Right atrium auricular region (tissue), 2 donors: ENCODE measurements at places on chromosomes 7 and 10.
A peak's percentile ranks its signal among the peaks of the same experiment; 100 is the strongest.

DNA sequence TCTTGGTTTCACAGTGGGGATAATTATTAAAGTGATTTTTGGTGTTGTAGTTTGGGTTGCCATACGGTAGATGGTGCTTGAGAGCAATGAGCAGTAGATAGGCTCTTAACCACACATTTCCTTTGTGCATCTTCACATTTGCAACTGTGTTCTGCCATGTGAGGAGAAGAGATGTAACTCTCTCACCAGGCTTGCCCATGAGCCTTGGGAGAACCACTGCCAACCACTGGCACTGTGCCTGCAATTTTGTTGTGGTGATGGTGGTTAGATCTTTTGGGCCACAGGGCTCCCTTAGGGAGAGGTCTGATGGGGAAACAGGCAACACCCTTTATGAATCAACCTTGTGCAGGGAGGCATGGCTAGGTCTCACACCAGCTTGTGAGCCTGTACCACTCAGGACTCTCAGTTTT lies 204.3 kb downstream of the CCDC7 start:
- no peak for DNase-seq

DNA sequence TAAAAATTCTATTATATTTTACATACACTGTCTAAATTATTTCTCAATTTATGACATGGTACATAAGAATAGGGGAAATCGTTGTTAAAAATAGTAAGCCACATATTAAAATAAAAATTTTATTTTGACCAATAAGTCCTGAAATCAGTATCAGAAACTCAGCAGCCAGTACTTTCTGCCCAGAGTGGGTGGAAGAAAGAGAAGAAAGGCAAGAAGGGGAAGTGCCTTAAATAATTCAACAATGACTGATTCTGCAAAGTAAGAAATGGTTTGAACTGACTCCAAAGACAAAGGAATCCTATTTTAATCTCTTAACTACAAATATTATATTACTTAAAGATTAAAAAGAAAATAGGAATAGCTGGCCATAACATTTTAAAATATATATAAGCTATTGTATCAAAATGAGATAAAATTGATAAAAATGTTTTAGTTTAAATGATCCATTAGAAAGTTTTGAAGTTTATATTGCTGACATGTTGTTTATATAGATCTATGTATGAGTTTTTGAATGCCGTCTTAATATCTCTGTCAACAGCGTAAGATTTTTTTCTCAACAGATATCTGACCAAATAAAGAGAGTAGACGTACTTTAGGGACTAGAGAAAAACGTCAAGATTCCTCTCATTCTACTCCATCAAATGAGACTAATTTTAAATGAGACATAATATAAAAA lies 30.2 kb upstream of the NRCAM start:
- no peak for DNase-seq

DNA sequence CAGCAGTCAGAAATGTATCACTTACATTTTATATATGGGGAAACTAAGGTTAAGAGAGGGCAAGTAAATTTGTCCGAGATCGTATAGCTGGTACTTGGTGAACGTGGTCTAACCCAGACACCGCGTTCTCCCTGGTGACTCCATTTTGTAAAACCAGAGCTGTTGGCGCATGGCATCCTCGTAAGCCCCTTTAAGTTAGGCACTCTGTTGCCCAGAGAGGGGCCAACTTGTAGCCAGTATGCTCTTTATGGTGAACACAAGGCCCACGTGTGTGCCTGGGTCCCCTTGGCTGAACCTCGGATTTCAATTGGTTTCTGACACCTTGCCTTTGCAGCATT lies 39.7 kb upstream of the ZNF518A start:
- no peak for DNase-seq

DNA sequence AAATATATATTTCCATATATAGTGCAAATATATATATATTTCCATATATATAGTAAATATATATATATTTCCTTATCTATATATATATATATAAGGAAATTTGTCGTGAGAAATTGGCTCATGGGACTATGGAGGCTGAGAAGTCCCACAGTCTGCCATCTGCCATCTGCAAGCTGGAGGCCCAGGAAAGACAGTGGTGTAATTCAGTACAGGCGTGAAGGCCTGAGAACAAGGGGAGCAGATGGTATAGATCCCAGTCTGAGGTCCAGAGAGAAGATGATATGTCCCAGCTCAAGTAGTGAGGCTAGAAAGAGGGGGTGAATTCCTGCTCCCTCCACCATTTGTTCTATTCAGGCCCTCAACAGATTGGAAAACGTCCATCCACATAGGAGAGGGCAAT lies 78.9 kb downstream of the MTPN start:
- no peak for DNase-seq

GRCh38 chr7:51160990-51161615 lies 155.5 kb downstream of the COBL start:
- DNase-seq: peak; percentile 79

DNA sequence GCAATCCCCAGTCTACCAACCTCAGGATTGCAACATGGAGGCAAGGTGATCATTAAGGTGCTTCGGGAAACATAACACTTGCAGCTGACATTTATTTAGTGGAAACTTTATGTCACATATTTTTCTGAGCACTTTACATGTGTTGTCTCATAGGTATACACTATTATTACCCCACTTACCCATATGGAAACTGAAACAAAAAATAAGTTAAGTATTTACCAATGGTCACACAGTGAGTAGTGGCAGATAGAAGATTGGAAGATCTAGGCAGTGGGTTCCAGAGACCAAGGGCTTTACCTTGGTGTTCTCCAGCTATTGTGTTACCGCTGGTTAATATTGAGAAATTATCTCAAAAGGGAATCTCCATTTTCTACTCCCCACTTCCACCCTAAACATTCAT lies 1279.1 kb upstream of the SORCS1 start:
- DNase-seq: no peak

GRCh38 chr10:123783296-123783695 lies 108.3 kb downstream of the CPXM2 start:
- DNase-seq: peak; percentile 36

GRCh38 chr10:119252051-119252465 lies 44.7 kb downstream of the GRK5 start:
- no peak for DNase-seq

GRCh38 chr10:22252801-22253579 lies 35.2 kb upstream of the EBLN1 start:
- DNase-seq: no peak

- no peak for DNase-seq
Measured at GRCh38 chr10:79129361-79129997, 60.7 kb downstream of the ZMIZ1 start.

DNA sequence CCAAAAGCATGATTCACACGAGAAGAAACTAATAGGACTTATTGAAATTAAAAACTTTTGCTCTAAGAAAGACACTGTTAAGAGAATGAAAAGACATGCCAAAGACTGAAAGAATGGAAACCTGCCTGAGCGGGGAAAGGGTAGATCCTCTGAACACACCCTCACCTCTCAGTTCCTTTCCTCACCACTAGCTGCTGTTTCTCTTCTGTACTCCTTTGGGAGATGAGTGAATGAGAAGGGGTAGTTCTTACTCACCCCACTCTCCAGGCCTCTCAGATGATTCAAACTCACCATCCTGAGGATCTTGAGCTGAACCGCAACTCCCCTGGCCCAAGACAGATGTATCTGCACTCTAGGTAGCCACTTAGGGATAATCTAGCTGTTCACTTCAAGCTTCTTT lies 41.9 kb downstream of the IQUB start:
- DNase-seq: no peak

DNA sequence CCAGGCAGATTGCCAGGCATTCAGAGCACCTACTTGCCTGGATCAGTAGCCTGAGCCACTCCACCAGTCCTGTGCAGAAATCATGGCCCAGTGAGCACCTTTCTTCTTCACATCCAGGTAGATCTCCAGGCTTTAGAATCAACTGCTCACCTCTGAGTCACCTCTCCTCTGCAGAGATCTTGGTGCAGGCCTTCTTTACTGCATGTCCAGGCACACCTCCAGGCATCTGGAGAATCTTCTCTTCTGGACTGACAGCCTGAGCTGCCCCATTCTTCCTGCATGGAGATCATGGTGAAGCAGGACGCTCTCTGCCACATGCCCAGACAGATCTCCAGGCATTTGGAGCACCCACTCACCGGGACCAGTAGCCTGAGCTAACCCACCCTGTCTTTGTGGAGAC lies 894.5 kb upstream of the MBL2 start:
- DNase-seq: no peak

DNA sequence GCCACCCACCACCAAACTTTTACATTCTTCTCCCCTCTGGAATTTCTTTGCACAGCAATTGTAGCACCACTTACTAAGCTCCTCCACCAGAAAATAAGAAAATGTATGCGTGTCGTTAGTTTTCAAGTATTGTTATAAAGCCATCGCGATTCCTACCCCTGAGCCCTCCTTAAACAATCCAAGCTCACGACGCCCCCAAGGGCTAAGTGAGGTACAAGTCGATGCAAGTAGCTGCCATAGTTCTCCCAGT lies 1.3 kb downstream of the FRAT2 start:
- DNase-seq: no peak

DNA sequence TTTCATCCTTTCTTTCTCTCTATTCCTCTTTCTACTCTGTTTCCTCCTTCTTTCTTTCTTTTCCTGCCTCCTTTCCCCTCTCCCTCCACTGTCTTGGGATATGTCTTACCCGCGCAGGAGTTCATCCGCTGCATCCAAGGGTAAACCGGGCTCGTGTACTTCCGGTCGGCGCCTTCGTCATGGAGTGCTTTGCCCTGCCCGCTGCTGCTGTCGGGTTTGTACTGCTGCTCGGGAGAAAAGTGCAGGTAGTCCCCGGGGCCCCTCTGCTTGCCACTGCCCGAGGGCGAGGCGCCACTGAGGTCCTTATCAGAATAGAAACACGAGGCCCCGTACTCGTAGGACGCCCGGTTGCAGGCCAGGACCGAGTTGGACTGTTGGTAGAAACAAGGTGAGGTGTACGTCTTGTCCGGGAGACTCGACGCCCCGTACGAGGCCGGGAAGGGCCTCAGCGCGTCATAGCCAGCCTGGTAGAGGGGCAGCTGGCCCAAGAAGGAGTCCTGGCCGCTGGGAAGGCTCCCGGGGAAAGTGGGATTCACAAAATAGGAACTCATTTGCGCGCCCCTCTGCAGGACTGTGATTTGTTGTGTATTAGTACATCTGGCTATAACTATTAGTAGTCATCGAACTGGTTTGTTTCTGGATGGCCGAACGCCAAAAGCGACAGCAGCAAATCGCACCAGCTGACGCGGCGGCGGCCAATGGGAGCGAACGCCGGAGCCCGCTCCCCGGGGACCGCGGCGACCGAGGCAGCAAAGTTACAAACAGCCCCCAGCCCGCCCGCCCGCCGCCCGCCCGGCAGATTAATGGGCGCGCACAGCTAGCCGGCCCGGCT lies at the start of gene HOXA6:
TSS of gene HOXA6 (minus strand) at position 576 of the 832 bp plus-strand sequence. CDS start at position 551, 25 bp downstream.
- DNase-seq: no peak

DNA sequence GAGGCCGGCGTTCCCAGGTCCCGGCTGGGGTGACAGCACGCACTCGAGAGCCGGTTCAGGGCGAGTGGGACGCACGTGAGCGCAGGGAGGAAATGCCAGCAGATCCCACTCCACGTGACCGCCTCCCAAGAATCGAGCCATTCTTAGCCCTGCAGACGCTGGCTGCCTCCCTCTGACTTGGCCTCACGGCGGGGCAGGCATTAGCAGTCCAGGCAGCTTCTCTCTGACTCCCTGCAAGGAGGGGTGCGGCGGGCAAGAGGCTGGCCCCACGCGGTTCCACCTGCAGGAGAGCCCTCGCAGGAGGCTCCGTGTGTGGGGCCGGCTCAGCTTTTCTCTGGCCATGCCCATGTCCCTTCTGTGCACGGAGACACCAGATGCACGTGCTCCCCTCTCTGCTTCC lies 10.1 kb downstream of the GPR146 start:
- no peak for DNase-seq

GRCh38 chr7:144525956-144526355 lies 122.5 kb upstream of the NOBOX start:
- no peak for DNase-seq

DNA sequence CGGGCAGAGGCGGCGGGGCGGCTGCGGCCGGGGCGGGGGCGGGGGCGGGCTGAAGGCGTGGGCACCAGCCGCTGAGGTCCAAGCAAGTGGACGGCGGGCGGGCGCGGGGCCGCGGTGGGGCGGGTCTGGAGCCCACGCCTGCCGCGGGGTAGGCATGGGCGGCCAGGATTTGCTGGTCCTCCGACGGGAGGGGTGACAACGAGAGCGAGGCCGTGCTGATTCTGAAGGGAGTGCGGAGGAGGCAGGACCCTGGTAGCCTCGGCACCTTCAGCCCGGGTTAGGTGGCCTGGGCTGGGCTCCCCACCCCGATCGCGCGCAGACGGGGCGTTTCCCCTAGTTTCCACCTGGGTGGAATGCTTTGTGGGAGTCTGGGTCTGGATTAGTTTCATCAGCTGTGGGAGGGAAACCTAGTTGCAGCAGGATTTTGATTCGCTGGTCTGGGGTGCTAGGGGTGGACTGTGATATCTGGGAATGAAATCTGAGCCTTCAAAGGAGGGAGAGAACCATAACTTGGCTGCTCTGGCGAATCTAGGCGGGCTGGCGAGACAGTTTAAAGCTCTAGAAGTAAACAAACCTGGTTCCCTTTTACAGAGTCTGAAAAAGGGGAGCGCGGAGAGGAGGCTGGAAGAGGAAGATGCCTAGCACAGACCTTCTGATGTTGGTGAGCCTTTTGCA lies 609 bp downstream of the SGPL1 start:
- DNase-seq: peak; percentile 64

DNA sequence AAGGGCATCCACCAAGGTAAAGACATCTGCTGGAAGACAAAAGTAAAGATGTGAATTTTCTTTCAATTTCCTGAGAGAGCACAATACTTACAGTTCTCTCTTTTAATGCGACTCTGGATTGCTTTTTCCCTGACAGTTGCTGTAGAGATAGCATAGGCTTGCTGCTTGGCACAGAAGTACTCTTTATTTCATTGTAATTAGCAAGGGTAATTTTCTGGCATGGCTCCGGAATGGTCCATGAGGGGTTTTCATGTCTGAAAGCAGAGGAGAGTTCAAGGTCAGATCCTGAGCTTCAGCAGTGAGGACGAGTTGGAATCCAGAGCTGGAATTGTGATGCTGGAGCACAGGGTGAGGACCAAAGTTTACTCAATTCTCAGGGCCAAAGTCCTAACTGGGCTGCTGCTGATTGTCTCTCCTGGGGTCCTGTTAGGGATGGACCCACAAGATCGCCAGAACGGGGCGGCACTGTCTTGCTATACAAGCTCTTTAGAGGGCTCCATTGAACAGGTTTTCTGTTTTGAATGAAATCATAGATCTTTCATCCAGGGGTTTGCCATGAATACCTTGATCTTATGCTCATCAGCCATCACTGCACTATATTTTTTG lies 190.0 kb upstream of the MKI67 start:
- no peak for DNase-seq

GRCh38 chr10:46291817-46292572 lies 5.2 kb downstream of the ANTXRL start:
- no peak for DNase-seq

GRCh38 chr7:106600569-106601373 lies 60.2 kb downstream of the CCDC71L start:
- no peak for DNase-seq
